Breast epithelium (tissue), 4 donors: ENCODE measurements at places on chromosomes 2 and 18. TPM values are rescaled to one million over a fixed set of nuclear protein-coding genes. Genes with fewer than 3 reads are reported as not detected.

FECH gene
- total RNA-seq = 37.3 TPM

COL4A4 gene
- total RNA-seq = 1.6 TPM

CAVIN2 gene
- total RNA-seq = 71.4 TPM

GRCh38 chr2:72026819-72027425 lies 120.7 kb downstream of the CYP26B1 start:
- no peak for DNase-seq

GRCh38 chr18:14978962-14979535 lies 231.1 kb downstream of the ANKRD30B start:
- DNase-seq = no peak

GRCh38 chr2:9707611-9708160 lies 76.9 kb upstream of the YWHAQ start:
- DNase-seq = no peak

DNA sequence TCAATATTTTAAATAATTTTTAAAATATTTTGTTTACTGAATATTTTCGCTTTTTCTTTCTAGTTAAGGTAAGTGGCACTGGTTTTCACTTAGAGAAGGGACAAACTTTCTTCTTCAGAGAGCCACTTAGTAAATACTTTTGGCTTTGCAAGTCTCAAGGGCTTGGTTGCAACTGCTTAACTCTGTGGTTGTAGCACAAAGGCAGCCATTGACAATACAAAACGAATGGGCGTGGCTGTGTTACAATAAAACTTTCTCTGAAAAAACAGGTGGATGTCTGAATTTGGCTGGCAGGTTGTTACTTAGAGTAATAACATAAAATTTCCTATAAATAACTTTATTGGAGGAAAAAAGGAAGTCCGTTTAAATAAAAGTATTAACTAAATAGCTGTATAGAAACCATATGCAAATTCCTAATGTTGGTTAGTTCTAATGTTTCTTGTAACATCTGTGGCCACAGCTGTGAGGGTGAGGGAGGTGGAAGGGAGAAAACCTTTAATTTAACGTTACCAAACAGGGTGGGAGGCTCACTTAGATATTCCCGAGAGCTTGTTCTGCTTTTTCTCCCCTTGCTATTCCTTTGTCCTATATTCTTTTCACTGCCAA lies 62.4 kb upstream of the TNP1 start:
- DNase-seq = no peak

- DNase-seq = no peak
Observed at GRCh38 chr18:77151033-77151771, 18.6 kb upstream of the MBP start.
